ENCODE measurements at places on chromosomes 3 and 15.
A peak's percentile ranks its signal among the peaks of the same experiment; 100 is the strongest.

GRCh38 chr3:119781330-119782198, at the start of gene NR1I2:
Gene NR1I2 (plus strand): TSS chr3:119782101.
- DNase-seq, result no peak

- no peak for DNase-seq
These were observed 44.6 kb downstream of the RFX7 start for GRCh38 chr15:56199038-56199437.

GRCh38 chr3:61369678-61370077, 118.4 kb upstream of the FHIT start:
- no peak for DNase-seq

- no peak for DNase-seq
These were observed 137.7 kb downstream of the NUP210 start for GRCh38 chr3:13282358-13282985.

DNA sequence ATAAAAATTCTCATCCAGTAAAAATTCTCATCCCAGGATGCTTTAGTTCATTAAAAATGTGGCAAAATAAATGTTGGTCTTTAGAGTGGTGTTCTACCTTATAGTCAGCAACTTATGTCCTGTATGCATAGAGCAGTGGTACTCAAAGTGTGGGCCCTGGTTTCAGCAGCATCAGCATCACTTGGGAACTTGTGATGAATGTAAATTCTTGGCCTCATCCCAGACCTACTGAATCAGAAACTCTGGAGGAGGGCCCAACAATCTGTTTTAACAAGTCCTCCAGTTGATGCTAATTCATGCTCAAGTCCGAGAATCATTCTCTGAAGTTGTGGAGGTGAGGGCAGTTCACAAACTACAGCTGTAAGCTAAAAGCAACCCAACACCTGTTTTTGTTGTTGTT, 307.3 kb upstream of the SATB1 start:
- no peak for DNase-seq

- DNase-seq, result no peak
These were observed 98.2 kb downstream of the OSBPL10 start for GRCh38 chr3:31882895-31883294.

- no peak for DNase-seq
These were observed 70.7 kb upstream of the LARS2 start for GRCh38 chr3:45317710-45318109.

DNA sequence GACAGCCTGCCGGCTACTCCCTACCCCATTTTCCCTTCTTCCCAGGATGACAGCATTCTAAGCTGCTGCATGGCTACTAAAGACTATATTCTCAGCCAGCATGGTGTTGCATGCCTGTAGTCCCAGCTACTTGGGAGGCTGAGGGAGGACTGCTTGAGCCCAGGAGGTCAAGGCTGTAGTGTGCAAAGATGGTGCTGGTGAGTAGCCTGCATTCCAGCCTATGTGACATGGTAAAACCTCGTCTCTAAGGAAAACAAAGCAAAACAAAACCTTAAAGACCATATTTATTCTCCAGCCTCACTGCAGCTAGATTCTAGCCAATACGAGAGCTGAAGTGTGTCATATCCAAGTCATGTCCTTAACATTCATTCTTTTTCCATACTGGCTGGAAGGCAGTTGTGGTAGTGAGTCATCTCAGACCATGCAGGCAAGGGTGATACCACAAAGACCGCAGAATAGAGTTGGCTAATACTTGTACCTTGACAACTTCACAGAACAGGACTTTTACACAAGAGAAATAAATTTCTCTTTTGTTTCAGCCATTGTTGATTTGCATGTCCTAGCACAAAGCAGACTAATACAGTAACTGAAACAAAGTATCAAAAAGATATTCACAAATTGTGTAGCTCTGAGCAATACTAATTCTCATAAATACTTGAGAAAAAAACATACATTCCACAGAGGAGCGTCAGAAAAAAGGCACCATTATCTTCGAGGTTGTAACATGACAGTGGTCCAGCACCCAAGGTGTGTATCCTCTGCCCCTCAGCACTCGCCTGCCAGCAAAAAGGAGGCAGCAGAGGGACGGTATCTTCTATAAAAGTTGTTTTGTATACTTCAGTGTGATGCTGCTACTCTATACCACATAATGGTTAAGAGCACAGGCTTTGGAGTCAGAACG, 14.8 kb downstream of the PBRM1 start:
- DNase-seq, result peak; percentile 32

- no peak for DNase-seq
These were observed 23.0 kb downstream of the HPS3 start for GRCh38 chr3:149152420-149152819.

- DNase-seq, result no peak
These were observed 74.1 kb upstream of the KBTBD8 start for GRCh38 chr3:66923969-66924368.

GRCh38 chr15:89399238-89400115, 64.9 kb upstream of the POLG start:
- no peak for DNase-seq

DNA sequence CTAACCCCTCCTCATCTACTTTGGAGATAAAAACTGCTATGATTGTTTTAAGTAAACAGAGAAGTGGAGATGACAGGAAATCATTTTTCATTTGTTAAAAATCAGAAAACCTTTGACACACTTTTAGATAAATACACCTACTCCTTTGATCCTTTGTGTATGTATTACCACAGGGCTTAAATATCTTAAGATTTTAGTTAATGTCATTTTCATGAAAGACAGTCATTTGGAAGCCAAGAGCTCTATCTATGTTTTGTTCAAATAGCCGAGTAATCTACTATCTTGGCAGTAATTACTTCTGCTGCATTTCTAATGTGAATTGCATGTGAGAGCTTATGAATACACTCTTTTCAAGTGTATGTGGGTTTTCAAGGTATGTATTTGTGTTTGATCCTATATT, 2.0 kb downstream of the ARPP21 start:
- DNase-seq, result no peak

DNA sequence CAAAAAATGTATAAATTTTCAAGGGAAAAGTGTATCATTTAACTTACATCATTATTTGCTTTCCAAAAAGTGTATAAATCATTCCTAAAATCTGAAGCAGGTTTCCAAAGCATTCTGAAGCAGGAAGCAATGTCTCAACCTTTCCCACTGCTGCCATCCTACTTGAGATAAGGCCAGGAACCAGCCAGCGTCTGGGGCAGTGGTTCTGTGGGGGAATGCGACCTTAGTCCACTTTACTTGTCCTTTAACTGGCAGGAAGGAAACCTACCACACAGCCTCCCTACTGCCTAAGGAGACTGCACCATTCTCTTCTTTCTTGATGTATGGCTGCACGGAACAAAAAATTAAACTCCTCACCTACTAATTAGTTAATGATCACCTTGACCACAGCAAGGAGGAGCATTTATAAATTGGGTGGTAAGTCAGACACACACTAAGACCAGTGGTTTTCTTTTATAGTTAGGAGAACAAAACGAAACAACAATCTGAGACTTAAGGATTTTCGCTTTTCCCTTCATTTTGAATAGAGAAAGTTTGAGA, 3.7 kb downstream of the SORD start:
- DNase-seq, result no peak

- DNase-seq, result no peak
These were observed 189.6 kb downstream of the XXYLT1 start for GRCh38 chr3:195081242-195081963.

GRCh38 chr3:43692085-43692855, 1.5 kb downstream of the ABHD5 start:
- DNase-seq, result no peak

- no peak for DNase-seq
These were observed 745 bp downstream of the RSL24D1 start for GRCh38 chr15:55195996-55196395.

- no peak for DNase-seq
These were observed 57.7 kb downstream of the DUT start for GRCh38 chr15:48388910-48389309.

DNA sequence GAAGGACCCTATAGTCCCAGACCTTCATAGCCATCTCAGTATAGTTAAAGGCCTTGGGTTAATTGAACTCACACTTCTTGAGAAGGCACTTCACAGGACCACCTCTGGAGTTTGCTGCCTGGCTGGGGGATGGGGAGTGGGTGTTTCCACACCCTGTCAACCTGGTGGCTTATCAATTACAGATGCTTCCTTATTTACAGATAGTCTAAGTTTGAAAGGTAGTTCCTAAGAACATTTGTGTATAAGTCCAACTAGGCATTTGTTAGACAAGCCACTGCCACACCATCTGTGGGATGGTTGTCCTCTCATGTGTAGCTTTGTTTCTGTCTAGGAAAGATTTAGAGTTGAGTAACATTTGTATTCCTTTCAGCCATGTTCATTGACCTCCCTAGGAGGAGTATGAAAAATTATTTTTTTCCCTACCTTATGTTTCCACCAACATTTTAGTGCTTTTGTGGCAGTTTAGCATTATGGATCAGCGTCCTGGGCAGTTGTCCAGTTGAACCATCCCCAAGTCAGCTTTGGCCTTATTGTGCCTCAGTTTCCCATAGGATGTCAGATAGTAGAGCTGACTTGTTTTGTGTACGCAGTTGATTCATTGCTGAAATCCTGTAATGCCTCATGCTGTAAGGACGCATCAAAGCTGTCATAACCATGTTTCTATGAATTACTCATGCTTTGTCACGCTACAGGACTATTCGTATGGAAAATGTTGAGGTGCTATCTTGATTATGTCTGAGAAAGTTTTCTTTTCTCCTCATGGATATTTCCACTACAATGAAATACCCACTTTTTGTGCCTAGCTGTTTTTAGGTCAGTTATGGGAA, 21.2 kb upstream of the SIAH2 start:
- DNase-seq, result no peak

- DNase-seq, result no peak
These were observed 25.3 kb downstream of the CCR9 start for GRCh38 chr3:45911511-45912226.

GRCh38 chr3:45509038-45509767, 85.3 kb upstream of the LIMD1 start:
- DNase-seq, result no peak

- DNase-seq, result no peak
These were observed 102.9 kb downstream of the FNDC3B start for GRCh38 chr3:172142051-172142863.

DNA sequence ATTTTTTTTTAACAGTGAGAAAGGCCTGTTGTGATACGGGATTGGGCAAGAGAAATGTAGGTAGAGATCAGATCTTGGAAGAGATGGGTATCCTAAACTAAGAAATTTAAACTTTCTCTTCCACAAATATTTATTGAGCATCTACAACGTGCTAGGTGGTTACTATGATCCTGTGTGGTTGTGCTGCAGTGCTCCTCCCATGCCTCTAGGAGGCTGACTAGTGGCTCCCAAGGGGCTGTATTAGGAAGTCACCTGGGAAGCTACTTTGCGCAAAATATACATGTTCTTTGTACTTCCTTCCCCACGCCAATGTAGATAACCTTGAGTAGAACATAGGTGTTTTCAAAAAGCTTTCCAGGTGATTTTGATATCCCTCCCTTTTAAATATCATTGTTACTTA, 27.2 kb downstream of the USP3 start:
- DNase-seq, result no peak

- DNase-seq, result no peak
These were observed 545.5 kb downstream of the ZPLD1 start for GRCh38 chr3:102980355-102980696.

DNA sequence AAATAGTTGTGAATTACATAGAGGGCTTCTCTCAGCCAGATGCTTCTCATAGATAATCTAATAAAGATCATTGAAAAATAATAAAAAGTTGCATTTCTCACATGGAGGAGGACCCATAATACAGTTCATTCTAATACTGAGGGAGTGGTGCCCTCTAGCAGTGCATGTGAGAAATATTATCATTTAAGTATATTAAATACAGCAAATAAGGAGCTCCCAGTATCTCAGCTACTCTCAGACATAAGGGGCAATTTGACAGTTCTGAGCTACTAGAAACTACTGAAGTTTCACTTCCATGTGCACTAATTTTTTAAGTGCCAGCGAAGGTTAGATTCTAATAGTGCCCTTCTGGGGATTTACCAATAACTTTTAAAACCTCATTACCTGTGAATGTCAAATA, 188.3 kb downstream of the IL5RA start:
- DNase-seq, result no peak

GRCh38 chr3:177530908-177531307, 333.6 kb upstream of the TBL1XR1 start:
- no peak for DNase-seq

DNA sequence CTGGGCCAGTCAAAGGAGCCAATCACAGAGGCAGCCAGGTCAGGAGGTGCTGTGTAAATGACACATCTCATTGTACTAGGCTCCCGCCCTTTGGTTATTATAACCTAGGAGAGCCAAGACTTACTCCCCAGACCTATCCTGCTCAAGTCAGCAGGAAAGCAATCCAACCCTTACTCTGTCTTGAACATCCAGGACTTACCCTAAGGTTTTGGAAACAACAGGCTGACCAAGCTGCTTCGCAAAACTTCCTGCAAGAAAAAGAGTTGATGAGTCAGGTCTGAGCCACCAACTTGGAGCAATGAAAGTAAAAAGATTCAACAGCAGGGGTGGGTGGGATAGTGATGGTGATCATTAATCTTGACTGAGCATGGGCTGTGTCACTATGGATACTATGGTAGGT, 144.4 kb downstream of the MYLK start:
- DNase-seq, result no peak

- DNase-seq, result no peak
These were observed 280.3 kb downstream of the ZPLD1 start for GRCh38 chr3:102715030-102715697.

DNA sequence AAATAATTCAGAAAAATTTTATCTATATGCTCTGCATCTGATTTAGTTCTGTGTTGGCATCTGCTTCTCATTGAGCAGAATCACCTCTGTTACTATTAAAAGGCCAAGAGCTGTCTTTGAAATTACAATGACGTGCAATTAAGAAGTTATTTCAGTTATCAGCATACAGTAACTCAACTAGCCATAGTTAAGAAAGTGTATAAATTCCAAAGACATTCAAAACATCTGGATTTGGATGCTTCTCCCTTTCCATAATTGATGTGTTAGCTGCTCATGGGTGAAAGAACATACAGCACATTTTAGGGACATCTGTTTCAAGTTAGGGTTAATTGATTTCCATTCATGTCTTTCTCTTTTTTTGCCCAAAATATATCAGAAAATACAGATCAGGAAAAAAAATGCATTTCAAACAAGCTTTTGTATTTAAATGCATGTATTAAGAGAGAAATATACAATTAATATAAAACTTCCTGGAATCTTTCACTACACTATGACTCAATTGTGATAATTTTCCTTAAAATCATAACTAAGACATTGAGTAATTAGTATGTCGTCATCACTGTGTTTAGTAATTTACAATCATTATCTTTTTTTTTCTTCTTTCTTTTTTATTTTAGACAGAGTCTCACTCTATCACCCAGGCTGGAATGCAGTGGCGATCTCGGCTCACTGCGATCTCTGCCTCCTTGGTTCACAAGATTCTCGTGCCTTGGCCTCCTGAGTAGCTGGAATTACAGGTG, 82.7 kb upstream of the MBNL1 start:
- DNase-seq, result no peak

GRCh38 chr3:134369861-134370596, 4.2 kb downstream of the AMOTL2 start:
- DNase-seq, result no peak
